GDM1 (cell line): ENCODE measurements at places on chromosomes 3 and 15.
A peak's percentile ranks its signal among the peaks of the same experiment; 100 is the strongest.

DNA sequence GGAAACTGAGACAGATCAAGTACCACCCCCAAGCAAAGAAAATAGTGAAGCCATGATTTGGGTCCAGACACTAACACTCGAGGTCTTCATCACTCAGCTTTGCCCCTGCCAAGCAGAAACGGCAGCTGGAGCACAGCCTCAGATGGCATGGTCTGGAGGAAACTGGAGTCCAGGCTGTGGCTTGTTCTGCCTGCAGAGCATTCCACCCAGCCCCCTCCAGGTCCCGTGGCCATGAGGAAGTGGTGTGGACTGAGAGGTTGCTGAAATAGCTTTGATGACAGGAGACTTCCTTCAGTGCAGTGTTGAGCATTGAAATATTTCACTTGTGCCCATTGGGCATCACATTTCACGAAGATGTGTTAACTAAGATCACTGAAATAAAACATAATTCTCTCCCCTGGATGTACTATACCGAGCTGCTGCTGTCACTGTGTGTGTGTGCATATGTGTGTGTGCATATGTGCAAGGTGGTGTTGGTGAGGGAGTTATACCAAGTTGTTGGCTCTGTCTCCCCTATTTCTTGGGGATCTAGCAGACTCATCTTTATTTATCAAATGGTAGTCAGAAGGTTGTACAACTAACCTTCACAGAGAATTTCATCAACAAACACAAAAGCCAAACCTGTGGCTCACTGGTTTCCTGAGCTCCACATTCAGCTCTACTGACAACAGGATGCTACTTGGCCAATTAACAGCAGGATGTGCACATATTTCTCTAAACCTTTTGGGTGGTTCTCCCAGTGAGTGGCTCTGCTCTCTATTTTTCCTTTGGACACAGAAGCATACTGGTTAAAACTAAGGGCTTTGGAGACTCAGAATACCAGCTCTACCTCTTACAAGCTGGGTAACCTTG lies 660.1 kb upstream of the CFAP20DC start:
- DNase-seq: no peak

DNA sequence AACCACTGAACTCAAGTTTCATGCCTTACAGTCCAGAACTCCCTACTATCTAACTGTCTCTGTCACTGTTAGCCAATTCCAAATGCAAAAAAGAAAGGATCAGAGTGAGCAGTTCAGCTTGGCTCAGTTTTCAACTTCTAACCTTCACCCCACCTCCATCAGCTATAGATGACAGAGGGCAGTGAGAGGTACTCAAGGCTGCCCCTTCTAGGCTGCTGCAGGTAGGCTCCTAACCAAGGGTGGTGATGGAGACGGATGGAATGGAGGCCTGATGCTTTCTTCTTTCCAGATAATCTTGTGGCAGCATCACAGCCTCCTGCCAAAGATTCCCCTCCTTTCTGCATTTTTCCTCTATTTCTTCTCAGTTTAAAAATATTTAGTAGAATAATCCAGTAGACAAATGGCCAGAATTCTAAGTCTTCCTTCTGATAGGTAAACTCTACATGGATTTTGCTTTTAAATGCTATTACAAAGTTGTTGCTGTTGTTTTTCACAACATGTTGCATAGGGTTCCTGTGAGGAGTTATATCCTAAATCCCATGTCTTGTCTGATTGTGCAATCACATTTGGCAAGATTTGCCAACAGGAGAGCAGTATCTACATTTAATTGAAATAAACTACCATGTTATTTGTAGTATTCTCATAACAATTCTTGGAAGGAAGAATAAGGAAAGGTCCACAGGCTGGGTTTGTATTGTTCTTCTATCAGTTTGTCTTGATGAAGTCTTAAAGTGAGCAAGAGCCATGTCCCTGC lies 301.6 kb upstream of the TRIM42 start:
- DNase-seq: no peak

DNA sequence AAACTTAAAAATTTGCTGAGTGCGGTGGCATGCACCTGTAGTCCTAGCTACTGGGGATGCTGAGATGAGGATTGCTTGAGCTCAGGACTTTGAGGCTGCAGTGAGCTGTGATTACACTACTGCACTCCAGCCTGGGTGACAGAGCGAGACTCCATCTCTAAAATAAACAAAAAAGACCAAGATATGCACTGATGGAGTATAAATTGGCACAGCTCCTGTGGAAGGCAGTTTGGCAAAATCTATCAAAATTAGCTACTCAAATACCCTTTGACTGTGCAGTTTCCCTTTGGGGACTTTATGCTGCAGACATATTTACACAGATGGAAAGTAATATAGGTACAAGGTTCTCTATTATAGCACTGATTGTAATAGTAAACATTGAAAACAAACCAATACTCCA lies 18.1 kb upstream of the U2SURP start:
- DNase-seq: no peak

DNA sequence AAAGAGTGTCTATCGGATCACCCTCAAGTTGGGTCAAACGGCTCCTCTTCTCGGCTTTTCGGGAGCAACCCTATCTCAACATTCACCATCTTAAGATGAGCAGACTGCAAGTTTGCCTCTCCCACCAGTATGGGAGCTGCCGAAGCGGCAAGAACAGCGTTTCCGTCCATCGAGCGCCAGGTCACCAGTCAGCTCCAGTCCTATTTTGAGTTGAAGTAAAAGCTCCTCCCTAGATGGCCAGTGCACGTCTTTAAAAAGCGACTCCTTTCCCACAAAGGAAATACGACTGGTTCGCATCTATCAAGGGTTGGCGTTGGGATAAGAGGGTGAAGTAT lies 369 bp upstream of the U2SURP start:
- peak; percentile 81 for DNase-seq

DNA sequence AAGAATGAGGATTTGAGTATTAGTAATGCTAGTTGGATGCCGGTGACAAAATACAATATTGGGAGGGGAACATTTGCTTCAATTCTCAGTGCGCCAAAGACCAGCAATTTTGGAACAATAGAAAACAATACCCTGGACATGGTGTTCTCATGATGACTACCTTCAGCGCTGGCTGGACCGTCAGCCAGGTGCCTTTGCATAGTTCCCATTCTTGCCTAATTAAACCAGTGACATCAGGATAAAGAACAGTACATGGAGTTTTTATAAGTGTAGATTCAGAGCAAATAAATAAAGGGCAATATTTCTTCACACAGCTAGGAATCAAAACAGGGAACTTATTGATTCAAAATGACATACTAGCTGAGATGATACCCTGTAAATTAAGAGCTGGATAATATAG lies 404.8 kb upstream of the RORA start:
- no peak for DNase-seq

GRCh38 chr3:151436675-151437446 lies 24.0 kb downstream of the IGSF10 start:
- no peak for DNase-seq

- no peak for DNase-seq
These were observed 639 bp downstream of the NIPA1 start for GRCh38 chr15:22786868-22787698.

DNA sequence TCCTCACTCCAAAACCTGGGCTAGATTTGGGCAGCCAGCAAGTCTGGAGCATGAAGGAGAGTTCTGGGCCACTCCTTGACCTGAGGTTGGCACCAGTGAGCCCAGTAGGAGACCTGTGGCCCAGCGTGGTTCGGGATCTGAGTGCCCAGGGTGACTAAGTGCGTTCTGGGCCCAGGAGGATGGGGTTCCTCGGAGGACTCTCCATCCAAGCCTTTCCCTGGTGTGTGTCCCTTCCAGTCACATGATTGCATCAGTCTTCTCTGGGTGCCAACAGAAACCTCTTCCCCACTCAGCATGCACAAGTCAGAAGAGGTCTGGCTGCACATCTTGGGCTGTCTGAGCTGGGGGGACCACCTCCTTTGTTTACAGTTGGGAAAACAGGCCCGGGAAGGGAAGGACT lies 14.9 kb downstream of the TMEM43 start:
- no peak for DNase-seq

DNA sequence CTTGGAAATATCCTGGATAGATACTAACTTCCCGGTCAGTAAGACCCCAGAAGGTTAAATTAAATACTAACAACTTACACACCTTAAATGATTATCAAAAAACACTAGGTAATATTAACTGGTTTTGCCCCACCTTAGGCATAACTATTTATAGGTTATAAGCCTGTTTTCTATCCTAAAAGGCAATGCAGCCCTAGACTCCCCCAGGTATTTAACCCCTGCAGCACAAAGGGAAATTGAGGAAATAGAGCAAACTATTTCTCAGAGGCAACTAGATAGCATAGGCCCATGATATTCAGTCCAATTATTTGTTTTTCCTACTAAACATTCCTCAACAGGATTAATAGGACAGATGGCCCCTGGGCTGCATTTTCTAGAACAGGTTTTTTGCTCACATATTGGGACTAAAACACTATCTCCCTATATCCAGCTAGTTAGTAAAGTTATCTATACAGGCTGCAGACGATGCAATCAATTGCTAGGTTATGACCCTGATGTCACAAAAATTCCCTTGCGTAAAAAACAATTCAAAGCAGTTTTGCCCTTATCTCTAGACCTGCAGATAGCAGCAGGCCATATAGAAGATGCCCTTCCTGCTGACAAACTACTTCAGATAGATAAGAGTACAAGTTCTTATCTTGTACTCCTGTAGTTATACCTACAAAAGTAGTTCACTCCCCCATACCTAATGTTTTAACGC lies 221.3 kb downstream of the DTWD1 start:
- DNase-seq: no peak

GRCh38 chr3:100329800-100330489 lies 4.6 kb upstream of the NIT2 start:
- DNase-seq: no peak

DNA sequence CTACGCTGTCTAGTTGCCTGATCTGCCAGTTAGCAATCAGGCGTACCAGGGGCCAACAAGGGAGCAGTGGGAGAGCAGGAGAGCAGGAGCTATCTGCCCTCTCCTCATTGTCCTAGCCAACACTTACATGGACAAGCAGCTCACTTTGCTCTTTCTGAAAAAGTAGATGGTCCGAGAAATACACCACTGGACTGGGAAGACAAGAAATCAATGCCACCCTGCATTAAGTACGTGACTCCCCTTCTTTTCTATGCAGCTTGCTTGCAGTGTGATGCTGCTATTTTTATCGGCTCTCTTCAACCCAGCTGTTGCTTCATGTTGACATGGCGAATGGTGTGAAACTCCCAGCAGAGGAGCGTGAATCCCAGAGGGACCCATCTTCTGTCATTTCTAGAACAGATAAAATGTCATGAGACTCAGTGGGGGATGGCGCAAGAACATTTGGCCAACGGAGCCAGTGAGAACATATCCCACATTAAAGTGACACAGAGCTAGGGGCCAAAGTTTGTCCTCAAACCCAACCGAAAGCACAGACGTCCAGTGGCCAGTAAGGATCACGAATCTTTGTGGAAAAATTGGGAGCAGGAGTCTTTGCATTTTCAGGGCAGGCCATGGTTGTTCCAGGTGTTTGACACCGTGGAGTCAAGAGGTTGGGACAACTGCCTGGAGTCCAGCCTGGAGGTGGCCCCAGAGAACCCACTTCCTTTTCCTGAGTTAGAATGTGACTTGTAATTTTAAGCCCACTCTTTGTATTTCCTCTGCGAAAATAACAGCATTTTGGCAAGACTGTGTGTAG lies 53.7 kb upstream of the MEF2A start:
- peak; percentile 17 for DNase-seq
